Peyer's patch (tissue), 4 donors: ENCODE measurements at places on chromosomes 7 and 10. TPM values are rescaled to one million over a fixed set of nuclear protein-coding genes. Genes with fewer than 3 reads are reported as not detected.

The AGR3 gene
- 126 TPM for total RNA-seq

The COBL gene
- 104 TPM for total RNA-seq

The HTR7 gene
- 0.35 TPM for total RNA-seq

The ADARB2 gene
- total RNA-seq: 2.4 TPM

The TMEM236 gene
- total RNA-seq: 3.3 TPM

GRCh38 chr7:34946486-34946885, 90.8 kb downstream of the DPY19L1 start:
- H3K27ac ChIP-seq: no peak overlapping the region
- no peak for DNase-seq
- H3K36me3 ChIP-seq: no peaks in the 10 kb centered on the region
- no peak overlapping the region for H3K4me3 ChIP-seq
- no peaks in the 10 kb centered on the region for H3K4me1 ChIP-seq
- H3K27me3 ChIP-seq: no peaks in the 10 kb centered on the region

GRCh38 chr10:49617121-49618020, 3.5 kb downstream of the CHAT start:
- no peak for DNase-seq
- H3K4me3 ChIP-seq: no peak overlapping the region
- H3K27ac ChIP-seq: no peak overlapping the region
- H3K36me3 ChIP-seq: no peaks in the 10 kb centered on the region

GRCh38 chr10:68342909-68343516, 10.3 kb upstream of the PBLD start:
- peaks cover 84% of the 10 kb centered on the region for H3K36me3 ChIP-seq
- H3K4me1 ChIP-seq: no peaks in the 10 kb centered on the region
- H3K27ac ChIP-seq: no peak overlapping the region
- DNase-seq: no peak
- no peaks in the 10 kb centered on the region for H3K27me3 ChIP-seq

- H3K4me3 ChIP-seq: no peak overlapping the region
- H3K27me3 ChIP-seq: no peaks in the 10 kb centered on the region
- no peaks in the 10 kb centered on the region for H3K4me1 ChIP-seq
- no peaks in the 10 kb centered on the region for H3K36me3 ChIP-seq
- no peak for DNase-seq
- peak overlapping the region; percentile 26 for H3K27ac ChIP-seq
Measured at GRCh38 chr7:1124164-1124563, 35.8 kb downstream of the ZFAND2A start.
